ENCODE measurements at places on chromosomes 5 and 9. TPM values are rescaled to one million over a fixed set of nuclear protein-coding genes. Genes with fewer than 3 reads are reported as not detected.

DNA sequence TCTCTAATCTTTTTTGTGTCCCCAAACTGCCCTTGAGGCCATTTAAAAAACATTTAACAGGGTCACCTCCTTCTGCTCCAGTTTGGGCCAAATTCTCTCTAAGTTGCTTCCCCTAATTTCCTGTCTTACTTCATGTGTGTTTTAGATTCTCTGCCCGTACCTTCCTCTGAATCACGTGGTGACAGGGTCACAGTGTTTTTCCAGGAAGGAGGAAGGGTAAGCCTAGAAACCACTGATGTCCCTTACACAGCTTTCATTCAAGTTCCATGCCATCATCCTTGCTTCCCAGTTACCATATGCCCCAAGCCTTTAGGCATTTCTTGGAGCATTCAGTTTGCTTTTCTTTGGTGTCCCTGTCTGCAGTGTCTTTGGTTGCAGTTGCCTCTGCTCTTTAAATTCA lies 42.4 kb upstream of the MACIR start:
- no peaks in the 10 kb centered on the region for H3K27me3 ChIP-seq

Gene C9
- 0.21 TPM for total RNA-seq

Gene PCDHB12
- total RNA-seq: 2.7 TPM

DNA sequence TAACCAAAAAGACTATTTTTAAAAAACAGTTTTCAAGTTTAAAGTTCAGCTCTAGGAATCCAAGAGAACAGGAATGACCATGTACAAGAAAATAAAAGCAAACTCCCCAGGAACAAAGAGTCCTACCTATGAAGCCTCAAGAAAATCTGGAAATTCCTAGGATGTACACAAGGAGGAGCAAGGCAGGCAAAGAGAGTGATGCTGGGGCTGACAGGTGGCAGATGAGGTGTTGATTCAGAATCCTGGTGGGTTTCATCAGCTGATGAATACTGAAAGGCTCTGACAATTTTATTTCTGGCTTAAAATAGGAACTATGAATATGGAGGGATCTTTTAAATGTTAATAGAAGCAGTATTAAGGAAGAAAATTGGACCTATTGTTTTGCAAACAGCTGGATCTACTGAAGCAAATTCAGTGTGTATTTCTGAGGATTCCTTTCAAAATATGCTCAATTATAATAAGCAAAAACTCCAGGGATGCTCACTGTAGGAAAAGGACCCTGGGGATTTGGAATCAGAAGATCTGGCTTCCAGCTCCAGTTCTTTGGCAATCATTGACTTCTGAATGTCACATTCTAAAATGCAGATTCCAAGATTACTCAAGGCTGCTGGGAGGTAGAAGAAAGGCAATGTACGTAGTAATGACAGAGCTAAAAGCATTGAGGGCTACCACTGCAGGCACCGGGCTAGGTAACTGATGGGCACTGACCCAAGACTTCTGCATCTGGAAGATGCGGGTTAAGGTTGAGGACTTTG lies 28.0 kb upstream of the SH3RF2 start:
- no peaks in the 10 kb centered on the region for H3K36me3 ChIP-seq
- H3K27ac ChIP-seq: no peak overlapping the region
- H3K4me3 ChIP-seq: no peak overlapping the region

DNA sequence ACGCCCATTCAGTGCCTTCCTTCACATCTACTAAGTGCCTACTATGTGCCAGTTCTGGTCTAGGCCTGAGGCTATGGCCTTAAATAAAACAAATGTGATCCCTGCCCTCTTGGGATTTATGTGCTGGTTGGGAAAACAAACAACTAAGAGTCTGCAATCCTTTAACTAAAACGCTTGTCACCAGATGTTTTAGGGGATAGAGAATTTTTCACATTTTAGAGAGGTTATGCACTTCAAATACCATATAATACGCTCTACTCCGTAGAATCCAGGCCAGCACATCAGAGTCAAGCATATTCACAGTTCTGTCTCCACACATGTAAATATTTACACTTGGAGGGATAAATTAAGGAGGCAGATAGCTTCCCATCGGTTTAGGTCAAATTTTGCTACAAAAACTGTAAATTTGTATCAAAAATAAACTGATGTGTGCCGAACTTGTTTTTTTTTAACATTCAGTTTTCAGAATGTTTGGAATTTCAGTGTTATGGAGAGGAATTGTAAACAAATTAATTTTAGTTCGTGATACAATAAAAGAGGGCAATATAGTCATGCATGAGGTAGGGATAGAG lies 22.0 kb upstream of the ADRA1B start:
- H3K36me3 ChIP-seq: no peaks in the 10 kb centered on the region
- no peak overlapping the region for H3K27ac ChIP-seq
- H3K27me3 ChIP-seq: no peaks in the 10 kb centered on the region
- no peak for DNase-seq
- no peak overlapping the region for H3K4me3 ChIP-seq
- peaks cover 10% of the 10 kb centered on the region for H3K4me1 ChIP-seq

DNA sequence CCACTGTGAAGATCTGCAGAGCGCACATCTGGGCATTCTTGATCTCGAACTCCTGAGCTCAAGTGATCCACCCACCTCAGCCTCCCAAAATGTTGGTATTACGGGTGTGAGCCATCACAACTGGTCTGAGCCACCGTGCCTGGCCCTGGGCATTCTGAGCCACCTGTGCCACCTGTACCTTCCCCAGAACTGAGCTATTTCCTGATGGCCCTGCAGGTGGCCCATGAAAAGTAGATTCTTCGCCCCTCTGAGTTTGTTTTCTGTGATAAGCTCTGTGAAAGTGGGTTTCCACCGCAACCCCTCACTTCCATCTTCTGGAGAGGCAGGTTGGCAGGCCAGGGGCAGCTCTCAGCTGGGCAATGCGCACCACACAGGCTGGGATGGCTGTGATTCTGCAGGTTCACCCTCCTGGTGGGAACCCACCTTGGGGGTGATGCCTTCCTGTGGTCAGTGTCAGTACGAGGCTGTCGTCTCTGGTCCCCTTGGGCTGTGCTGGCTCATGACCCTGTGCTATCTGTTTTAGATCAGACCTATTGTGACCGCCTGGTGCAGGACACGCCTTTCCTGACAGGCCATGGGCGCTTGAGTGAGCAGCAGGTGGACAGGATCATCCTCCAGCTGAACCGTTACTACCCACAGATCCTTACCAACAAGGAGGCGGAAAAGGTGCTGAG lies 11.3 kb downstream of the CARD19 start:
- H3K4me3 ChIP-seq: no peak overlapping the region
- no peaks in the 10 kb centered on the region for H3K27me3 ChIP-seq
- no peak overlapping the region for H3K27ac ChIP-seq
- DNase-seq: no peak
- H3K36me3 ChIP-seq: peaks cover 5% of the 10 kb centered on the region

DNA sequence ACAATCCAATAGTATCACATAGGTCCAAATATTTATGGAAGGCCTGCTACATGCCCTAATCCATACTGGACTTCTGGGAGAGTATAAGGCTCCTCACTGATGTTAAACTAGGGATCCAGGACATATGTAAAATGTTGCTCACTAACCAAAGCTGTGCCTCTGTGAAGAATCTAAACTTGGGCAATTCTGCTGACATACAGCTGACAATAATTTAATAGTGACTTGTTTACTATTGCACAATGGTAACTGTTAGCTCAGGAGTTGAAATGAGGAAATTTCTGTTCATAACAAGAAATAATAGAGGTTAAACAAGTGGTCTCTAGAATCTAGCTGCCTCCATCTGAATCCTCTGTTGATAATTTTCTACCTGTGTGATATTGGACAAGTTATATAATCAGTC lies 14.9 kb upstream of the CTXN3 start:
- H3K36me3 ChIP-seq: no peaks in the 10 kb centered on the region
- no peak overlapping the region for H3K27ac ChIP-seq
- H3K4me3 ChIP-seq: no peak overlapping the region
